ENCODE measurements at places on chromosomes 1 and 21.

GRCh38 chr1:32881871-32882850 lies 4.1 kb upstream of the HPCA start:
- DNase-seq: no peak

DNA sequence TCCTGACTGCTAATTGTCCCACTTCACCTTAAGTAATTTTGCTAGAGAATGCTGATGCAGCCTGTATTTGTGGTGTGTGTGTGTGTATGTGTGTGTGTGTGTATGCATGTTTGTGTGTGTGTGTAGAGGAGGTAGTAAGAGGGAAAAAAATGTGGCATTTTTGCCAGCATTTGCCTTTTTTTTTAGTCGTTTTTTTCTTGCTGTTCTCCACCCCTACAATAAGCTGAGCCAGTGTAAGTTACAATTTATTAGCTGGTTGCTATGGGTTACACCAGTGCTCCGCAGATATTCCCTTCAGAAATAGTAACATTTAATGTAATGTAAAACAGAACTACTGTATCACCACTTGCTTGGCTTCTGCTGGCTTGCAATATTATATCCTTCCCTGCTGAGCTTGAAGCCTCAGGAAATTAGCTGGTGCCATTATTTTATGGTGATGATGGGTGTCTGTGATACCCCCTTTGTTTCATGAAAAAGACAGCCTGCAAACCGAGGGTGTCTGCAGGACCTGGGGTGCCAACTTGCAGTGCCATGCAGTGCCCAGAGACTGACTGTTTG lies 23.4 kb upstream of the IGSF3 start:
- no peak for DNase-seq

GRCh38 chr21:36584980-36585940 lies 105.3 kb upstream of the CLDN14 start:
- DNase-seq: no peak

DNA sequence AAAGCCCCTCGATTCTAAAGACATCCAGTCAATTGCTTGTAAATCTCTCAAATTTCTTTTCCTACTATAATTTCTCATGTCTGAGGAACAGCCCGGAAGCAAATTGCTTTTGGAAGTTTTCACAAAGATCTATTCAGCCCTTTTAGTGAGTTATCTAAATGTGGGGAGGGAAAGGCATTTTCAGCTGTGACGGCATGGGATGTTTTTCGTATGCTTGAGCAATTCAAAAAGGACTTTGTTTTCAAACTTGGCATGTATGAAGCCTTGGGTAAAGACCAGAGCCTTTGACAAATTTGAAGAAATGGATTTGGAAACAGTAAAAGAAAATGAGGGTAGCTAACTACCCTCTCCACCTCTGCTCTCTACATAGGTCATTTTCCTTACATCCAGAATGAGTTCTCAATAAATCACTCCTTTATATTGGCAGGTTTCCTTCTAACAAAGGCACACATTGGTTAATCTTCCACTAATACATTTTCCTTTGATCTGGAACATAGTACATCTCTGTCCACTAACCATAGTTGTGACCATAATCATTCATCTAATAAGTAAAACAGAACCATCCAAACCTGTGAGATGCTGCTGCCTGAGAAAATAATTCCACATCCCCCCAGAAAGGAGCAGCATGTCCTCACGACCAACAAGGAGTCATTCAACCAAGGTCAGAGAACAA lies 66.1 kb upstream of the ADAM30 start:
- no peak for DNase-seq

DNA sequence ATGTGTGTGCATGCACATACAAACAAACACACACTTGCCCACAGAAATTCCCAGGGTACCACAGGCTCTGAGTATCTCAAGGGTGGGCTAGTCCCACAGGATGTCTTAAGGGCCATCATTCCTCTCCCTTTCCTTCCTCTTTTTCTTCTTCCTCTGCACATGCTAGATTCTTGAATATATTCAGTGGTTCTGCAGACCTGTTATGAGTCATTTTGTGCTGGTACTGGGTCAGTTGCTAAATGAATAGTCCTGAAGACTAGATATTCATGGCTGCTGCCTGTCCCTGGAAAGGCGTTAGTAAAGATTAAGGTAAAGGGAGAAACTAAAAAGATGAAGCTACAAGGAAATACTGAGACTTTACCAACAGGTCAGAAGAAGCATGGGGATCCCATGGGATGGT lies 256.7 kb upstream of the KIAA0040 start:
- DNase-seq: no peak

GRCh38 chr1:225533238-225533637 lies 105.4 kb upstream of the LBR start:
- DNase-seq: no peak
